Stimulated activated CD4-positive, alpha-beta T cell treated with anti-CD3 and anti-CD28 coated beads, Interleukin-15, amount 100 ng/mL, for 24 hours (primary cell): ENCODE measurements at places on chromosomes 7 and 10.

DNA sequence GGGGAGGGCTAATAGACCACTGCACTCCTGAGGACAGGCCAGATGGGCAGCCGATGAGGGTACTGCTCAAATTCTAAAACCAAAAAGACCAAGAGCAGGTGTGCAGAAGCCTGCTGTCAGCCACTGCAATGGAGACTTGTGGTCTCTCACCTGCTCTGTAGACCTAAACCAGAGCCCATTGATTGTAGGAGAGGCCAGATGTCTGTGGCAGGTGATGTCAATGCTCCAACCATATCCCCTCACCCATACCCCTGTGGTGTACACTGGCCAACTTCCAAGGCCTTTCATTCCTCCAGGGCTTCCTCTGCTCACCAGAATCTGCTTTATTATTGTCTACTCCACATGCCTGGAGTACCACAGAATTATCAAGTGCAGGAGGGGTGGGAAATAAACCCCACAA is 116.9 kb upstream of the CHST15 start:
- DNase-seq: no peak

GRCh38 chr7:158343526-158343925 is 244.1 kb downstream of the PTPRN2 start:
- no peak for DNase-seq

GRCh38 chr10:77361831-77362230 is 275.8 kb downstream of the KCNMA1 start:
- no peak for DNase-seq

GRCh38 chr7:4272141-4272540 is 410.0 kb upstream of the FOXK1 start:
- DNase-seq: no peak

DNA sequence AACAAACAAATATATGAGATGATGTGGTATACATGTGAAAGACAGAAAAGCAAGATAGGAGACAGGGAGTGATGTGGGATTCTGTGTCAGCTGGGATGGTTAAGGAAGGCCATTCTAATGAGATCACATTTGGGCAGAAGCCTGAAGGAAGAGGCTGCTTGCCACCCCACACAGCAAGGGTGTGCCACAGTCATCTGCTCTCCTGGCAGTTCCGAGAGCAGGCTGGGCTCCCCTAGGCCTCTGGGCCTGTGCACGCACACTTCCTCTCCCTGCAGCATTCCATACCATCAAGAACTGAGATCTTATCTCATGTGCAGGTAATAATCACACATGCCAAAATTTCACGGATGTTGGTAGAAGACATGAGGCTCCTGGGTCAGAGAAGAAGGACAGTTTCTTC is 43.1 kb downstream of the SYPL1 start:
- no peak for DNase-seq

DNA sequence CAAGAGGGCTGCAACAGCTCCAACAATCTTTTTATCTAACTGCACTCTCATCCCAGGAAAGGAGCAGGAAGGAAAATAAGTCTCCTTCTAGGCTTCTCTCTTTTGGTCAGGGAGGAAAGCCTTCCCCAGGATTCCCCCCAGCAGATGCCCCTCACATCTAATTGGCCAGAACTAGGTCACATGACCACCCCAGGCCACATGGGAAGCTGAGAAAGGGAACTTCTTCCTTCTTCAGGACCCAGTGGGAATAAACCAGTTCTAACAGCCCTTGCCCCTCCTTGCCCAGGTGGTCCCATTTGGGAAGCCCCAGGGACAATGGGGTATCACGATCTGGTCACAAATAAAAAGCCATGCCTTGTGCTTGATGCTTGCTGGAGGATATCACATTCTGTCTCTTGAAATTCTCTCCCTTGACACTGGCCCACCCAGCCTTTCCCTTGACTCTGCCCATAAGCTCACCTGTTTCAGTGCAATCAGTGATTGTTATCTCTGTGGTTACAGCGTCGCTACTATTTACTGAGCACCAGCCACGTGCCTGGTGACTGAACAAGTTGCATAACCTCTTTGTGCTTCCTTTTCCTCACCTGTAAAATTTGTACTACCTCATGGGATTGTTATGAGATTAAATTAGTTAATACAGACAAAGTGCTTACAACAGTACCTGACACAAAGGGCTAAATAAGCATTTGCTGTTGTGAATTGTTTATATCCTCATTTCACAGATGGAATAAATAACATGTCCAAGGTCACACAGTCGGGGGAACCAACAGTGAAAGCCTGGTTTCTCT is 9.0 kb upstream of the TACR2 start:
- no peak for DNase-seq

GRCh38 chr10:116053910-116054309 is 219.1 kb downstream of the GFRA1 start:
- no peak for DNase-seq

GRCh38 chr10:11245510-11245909 is 227.8 kb downstream of the CELF2 start:
- peak; percentile 44 for DNase-seq

GRCh38 chr10:23171232-23171876 is 20.8 kb upstream of the PTF1A start:
- no peak for DNase-seq

- no peak for DNase-seq
Observed at GRCh38 chr10:84452003-84452402, 123.6 kb downstream of the CCSER2 start.

GRCh38 chr10:74488907-74489306 is 337.5 kb upstream of the KAT6B start:
- no peak for DNase-seq

DNA sequence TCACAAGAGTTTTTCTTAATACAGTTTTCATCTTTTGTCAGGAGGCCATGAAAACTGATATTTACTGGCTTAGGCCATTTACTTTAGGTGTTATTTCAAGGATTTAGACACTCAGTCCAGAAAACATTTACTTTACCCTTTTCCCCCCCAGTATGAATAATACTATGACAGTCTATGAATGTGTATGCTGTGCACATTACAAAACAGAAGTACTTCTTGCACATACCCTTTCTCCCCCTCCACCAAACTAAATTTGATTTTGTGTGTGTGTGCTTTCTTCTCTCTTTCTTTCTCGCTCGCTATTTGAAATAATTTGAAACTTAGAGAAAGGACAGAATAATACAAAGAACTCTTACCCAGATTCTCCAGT is 41.3 kb downstream of the RBM33 start:
- no peak for DNase-seq

DNA sequence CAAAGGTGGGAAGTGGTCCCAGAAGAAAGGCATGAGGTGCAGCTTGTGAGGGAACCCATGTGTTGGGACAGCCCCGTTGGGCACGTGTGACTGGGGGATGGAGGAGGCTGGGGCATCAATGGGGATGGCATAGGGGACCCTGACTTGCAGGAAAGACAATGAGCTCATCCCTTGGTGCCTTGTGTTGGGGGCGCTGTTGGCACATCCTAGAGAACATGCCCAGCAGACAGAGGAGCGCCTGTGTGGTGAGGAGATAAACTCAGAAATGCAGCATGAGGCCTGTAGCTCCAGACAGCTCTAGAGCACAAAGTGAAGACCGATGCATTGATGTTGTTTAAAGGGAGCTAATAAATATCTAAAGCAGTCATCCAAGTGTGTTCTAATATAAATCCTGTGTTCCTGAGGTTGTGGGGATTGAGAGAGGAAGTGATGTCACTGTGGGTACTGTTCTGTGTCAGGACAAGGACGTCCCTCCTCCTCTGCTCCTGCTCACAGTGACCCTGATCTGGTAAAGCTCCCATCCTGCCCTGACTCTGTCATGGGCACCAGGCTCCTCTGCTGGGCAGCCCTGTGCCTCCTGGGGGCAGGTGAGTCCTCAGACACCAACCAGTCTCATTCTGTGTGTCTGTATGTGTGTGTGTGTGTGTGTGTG is 126.1 kb upstream of the PRSS58 start:
- peak; percentile 43 for DNase-seq

- no peak for DNase-seq
Observed at GRCh38 chr10:51244748-51245490, 170.6 kb downstream of the PRKG1 start.

- DNase-seq: no peak
Observed at GRCh38 chr10:117486606-117487005, 55.9 kb upstream of the EMX2 start.

DNA sequence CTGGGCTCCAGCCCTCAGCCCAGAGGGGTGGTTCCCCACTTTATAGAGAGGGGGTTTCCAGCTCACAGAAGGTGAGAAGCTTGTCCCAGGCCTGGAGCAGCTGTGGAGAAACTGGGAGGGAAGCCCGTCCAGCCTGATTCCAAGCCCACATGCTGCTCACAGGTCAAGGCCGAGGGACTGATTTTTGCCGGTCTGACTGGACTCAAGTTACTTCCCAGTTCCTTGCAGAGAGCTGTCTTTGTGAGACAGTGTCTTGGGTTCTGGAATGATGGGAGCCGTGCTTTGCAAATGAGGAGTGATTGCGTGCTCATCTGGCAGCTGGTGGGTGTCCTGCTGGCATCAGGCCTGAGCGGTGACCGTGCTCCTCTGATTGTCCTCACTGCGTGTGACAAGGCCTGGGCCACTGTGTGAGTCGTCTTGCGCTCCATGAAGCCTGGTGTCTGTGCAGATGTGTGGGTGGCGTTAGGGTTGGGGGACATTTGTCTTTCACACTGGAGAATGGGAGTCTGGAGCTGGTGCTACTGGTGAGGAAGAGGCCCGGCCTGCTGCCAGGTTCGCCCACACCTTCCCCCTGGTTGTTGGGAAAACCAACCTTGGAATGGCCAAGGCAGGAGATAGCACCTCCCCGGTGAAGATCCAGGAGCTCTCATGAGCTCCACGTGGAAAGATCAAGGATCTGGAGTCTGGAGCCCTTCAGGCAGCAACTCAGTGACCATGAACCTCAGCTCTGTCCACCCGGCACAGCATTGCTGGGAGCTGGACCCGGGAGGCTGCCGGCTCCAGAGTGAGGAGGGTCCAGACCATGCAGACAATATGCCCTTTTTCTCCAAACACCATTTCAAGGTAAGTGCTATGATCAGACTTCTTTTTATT is 129.6 kb downstream of the SMURF1 start:
- DNase-seq: no peak

- DNase-seq: no peak
Observed at GRCh38 chr10:94803307-94803706, 40.8 kb downstream of the CYP2C19 start.

GRCh38 chr10:70364772-70365091 is 17.7 kb downstream of the LRRC20 start:
- DNase-seq: no peak
